ENCODE measurements at places on chromosomes 7 and 10.

GRCh38 chr7:156347132-156347531, 293.4 kb upstream of the RNF32 start:
- DNase-seq = no peak

DNA sequence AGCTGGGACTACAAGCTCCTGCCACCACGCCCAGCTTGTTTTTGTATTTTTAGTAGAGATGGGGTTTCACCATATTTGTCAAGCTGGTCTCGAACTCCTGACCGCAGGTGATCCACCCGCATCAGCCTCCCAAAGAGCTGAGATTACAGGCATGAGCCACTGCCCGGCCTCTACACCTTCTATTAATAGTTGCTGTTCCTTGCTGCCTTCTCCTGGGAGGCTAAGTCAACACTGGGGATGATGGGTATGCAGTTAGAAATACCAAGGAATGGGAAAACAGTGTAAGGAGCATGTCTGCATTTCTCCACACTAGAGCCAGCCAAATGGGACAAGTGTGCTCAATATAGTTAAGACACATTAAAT, 97.3 kb upstream of the PDLIM1 start:
- no peak for DNase-seq

DNA sequence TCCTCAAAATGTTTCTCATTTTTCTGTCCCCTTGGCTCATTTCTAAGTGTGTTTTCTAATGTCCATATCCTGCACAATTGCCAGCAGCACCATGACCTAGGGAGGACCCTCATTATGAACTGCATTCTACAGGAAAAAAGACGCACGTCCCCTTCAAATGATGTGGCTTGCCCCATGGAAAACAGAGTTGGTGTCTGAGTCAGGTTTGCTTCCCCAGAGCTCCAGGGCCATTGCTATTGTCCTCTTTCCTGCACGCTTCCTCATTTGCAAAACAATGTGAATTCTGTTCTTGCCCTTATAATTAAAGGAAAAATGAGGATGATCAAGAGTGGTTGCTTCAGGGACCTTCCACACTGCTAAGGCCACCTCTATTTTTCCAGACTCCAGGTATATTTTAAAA, 14.7 kb upstream of the ASB4 start:
- DNase-seq = no peak

- no peak for DNase-seq
Measured at GRCh38 chr7:44154703-44155102, 13.6 kb upstream of the MYL7 start.

DNA sequence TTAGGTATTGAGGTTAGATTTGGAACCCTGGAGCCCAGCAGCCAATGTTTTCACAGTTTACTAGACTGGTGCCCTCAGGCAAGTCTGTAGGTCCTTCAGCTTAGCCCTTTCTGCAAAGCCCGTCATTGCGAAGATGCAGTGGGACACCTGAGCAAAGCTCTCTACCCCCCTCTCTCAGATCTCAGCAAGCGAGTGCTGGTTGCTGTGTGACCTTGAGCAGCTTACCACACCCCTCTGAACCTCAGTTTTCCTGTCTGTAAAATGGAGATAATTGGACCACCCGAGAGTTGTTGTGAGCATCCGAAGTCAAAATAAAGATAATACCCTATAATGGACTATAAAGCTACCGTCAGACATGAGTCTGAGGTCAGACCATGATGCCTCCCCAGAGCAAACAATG, 3.7 kb downstream of the NPC1L1 start:
- DNase-seq = no peak

GRCh38 chr7:27647046-27647445, 15.6 kb downstream of the HIBADH start:
- DNase-seq = no peak

Measured in stimulated activated CD8-positive, alpha-beta memory T cell treated with anti-CD3 and anti-CD28 coated beads, Interleukin-4, amount 100 ng/mL, for 1 hour (primary cell).